GM13976 (cell line): ENCODE measurements at places on chromosomes 1 and 21.

DNA sequence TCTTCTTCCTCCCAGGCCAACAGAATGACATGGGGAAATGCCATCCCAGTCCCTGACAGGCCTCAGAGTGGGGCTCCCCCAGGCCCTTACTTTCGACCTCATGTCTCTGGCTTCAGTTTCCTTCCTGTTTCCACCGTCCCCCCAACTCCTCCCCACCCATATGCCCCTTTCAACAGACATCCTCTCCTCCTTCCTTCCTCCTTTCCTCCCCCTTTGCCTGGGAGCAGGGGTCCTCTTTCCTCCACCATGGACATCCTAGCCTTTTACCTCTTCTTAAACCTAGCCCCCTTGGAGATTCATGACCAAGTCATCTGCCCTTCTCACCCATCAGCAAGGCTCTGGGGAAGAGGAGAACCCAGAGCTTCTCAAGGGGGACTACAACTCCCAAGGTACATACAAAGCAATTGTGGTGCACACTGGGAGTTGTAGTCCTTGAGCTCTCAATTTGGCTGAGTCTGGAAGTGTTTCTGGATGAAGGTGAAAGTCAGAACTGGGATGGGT lies 4.0 kb downstream of the ZBTB7B start:
- DNase-seq: no peak

DNA sequence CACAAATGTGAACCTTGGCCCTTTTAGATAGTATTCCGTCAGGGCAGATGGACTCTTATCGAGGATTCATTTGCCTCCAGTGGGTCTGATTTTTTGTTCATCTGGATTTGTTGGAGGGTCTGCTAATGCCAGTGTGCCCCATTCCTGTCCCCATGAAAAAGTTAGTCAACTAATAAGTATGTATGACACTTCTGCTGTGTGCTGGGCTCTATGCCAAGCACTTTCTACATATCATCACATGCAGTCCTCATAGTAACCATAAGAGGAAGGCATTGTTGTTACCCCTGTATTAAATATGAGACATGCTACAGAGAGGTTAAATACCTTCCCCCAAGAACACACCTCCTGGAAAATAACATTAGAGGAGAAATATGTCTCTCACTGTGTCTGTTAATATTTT lies 46.6 kb upstream of the MAB21L3 start:
- no peak for DNase-seq

- DNase-seq: no peak
Measured at GRCh38 chr1:29753771-29754572, 517.6 kb downstream of the PTPRU start.

GRCh38 chr1:85295006-85295431 lies 18.6 kb upstream of the BCL10 start:
- no peak for DNase-seq

DNA sequence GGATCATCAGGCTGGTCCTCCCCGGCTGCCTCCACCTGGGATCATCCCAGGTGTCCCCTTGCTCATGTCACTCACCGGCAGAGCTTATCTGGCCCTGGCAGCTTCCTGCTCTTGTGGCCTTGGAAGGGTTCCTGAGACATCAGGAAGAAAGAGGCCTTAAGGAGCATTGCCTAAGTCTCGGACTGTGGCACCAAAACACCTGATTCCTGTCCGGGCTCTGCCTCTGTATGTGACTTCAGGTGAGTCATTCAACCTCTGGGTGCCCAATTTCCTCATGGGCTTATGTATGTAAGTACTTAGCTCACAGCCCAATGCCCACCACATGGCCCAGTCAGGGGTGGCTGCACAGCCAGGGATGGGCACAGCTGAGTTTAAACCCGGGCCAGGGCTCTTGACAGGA lies 255.9 kb upstream of the VAMP3 start:
- DNase-seq: no peak

- DNase-seq: no peak
Measured at GRCh38 chr1:206904423-206905142, 7.3 kb downstream of the IL24 start.

DNA sequence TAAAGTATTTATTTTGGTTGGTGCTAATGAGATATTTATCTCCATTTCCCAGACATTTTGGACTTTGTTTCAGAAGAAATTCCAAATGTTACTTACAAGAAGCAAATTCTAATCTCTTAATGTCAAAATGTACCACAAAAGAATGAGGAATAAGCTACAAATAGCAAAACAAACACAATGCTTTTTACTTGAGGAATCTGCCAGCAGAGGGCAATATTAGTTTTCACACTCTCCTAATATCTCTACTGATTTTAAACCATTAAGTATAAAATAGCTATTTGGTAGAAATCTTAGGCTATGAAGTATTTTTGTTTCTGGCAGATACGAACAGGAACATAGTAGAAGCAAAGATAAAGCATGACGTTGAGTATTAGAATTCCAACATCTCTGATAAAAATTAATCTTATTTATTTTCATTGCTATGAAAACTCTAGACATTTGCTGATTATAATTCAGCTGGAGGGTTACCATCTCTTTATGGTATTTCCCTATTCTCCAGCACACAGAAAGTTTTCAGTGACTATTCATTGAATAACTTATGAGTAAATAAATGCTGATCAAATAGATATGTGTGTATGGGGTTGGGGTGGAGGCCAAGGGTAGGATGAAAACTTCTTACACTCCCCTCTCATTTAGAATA lies 13.4 kb upstream of the HMCN1 start:
- no peak for DNase-seq

- no peak for DNase-seq
Measured at GRCh38 chr1:35763201-35763600, 6.6 kb downstream of the CLSPN start.

GRCh38 chr21:36749935-36750575 lies 51.1 kb downstream of the SIM2 start:
- DNase-seq: no peak

- DNase-seq: no peak
Measured at GRCh38 chr1:182611787-182612186, 7.6 kb upstream of the RGS16 start.

DNA sequence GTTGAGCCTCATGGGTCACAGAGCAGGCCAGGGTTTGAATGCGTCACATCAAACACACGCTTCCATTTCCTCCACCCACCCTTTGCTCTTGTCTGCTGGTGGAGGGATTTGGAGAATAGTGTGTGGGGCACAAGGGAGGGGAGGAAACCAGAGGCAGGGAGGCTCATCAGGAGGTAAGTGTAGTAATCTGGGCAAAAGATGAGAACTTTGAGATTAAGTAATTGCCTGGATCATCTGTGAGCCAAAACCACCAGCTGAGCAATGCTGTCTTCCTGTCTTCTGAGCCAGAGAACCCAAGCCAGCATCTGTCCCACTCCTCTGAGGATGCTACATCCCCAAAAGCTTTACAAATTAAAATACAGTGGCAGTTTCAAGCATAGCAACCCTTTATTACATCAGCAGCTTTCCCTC lies 45.2 kb downstream of the C8B start:
- DNase-seq: no peak

DNA sequence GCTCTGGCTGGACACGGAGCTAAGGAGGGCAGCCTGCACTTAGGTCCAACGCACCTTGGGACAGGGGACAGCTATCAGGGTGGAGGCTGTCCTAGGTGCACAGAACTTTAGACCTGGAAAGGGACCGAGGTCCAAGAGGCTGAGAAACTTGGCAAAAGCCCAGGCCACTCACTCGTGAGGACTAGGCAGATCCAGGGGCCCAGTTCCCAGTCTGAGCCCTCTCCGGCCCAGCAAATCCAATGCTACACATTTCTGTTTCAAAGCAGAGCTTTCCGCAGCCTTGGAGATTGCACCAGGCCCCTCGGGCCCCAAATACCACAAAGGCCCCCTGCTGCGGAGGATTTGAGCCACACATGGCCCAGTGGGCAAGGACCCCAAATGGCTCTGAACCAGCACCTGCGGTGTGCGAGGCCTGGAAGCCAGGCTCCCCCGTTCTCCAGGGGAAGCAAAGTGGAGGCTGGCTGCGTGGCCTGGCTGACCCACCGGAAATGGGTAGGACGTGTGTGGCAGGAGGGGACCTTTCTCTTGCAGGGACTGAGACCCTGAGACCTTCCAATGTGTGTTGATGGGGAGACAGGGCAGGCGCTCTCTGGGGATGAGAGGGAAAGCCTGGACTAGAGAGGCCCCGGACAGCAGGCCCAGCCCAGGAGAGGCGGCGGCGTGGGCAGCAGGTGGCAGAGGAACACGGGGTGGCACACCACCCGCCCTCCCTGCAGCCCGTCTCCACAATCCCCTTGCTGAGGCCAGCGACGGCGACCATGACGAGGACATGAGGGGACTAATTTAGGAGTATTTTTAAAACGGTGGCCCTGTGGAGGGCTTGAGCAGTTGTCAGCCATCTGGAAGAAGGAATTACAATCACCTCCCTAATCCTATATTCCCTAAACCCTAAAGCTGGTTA lies 118.7 kb downstream of the CASZ1 start:
- no peak for DNase-seq

DNA sequence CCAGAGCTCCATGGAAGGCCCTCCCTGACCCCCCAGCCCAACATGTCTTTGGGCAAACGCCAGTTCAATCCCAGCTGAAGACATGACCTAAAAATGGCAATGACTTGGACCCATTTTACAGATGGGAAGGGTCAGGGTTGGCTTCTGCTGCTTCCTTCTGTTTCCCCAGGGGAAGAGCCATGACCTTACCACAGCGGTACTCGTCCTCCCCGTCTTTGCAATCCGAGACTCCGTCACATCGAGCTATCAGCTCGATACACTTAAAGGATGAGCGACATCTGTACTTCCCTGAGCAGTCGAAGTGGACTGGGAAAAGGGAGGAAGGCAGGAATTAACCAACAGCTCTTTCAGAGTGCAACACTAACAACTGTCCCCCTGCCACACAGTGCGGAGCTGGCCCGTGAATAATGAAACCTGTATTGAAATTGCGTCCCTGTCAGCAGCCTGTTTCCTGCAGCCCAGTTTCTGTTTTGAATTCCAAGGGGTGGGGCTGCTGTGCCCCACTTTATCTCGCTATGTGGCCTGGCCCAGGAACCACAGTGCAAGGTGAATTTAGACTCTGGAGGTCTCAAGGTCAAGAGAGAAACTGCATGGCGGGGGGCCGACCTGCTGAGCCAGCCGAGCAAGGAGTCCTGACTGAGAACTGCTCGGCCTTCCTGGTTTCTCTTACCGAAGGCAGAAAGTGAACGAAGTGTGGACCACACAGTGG lies 7.0 kb downstream of the TMPRSS3 start:
- DNase-seq: no peak

- no peak for DNase-seq
Measured at GRCh38 chr1:109719337-109719837, 7.3 kb downstream of the GSTM5 start.

DNA sequence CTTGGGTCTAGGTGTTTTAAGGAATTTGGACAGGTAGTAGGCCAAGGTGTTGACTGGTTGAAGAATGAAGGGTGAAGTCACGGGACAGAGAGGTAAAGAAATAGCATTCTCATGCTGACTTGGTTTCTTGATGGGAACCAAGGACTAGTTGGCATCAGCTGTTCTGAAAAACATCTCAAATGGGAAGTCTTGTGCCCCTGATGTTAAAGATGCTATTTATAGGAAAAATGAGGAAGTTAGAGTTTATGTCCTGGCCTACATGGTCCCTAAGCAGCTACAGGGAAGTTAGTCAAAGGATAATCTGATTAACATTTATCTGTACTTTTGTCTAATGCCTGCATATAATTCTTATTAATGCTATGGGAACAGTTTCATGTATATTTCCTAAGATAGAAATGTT lies 262.4 kb downstream of the HHIPL2 start:
- DNase-seq: no peak
